ENCODE measurements at places on chromosomes 1 and 21. TPM values are rescaled to one million over a fixed set of nuclear protein-coding genes. Genes with fewer than 3 reads are reported as not detected.

Gene LRRIQ3
- total RNA-seq: 1.9 TPM

Gene TNFRSF1B
- 116 TPM for total RNA-seq

Gene OR2L13
- total RNA-seq: not detected

Gene FOXO6
- total RNA-seq: not detected

Gene C1orf226
- 0.16 TPM for total RNA-seq

Gene RSPO1
- not detected for total RNA-seq

Gene HMGCS2
- not detected for total RNA-seq

Gene NIPAL3
- total RNA-seq: 38.1 TPM

Gene THEM5
- total RNA-seq: not detected

Gene KIF2C
- 119 TPM for total RNA-seq

Gene ICOSLG
- 2.4 TPM for total RNA-seq

- H3K27me3 ChIP-seq: peaks cover 15% of the 10 kb centered on the region
- no peak for DNase-seq
- H3K4me3 ChIP-seq: no peak overlapping the region
- no peaks in the 10 kb centered on the region for H3K36me3 ChIP-seq
Observed at GRCh38 chr1:162627662-162628296, 4.5 kb upstream of the DDR2 start.

DNA sequence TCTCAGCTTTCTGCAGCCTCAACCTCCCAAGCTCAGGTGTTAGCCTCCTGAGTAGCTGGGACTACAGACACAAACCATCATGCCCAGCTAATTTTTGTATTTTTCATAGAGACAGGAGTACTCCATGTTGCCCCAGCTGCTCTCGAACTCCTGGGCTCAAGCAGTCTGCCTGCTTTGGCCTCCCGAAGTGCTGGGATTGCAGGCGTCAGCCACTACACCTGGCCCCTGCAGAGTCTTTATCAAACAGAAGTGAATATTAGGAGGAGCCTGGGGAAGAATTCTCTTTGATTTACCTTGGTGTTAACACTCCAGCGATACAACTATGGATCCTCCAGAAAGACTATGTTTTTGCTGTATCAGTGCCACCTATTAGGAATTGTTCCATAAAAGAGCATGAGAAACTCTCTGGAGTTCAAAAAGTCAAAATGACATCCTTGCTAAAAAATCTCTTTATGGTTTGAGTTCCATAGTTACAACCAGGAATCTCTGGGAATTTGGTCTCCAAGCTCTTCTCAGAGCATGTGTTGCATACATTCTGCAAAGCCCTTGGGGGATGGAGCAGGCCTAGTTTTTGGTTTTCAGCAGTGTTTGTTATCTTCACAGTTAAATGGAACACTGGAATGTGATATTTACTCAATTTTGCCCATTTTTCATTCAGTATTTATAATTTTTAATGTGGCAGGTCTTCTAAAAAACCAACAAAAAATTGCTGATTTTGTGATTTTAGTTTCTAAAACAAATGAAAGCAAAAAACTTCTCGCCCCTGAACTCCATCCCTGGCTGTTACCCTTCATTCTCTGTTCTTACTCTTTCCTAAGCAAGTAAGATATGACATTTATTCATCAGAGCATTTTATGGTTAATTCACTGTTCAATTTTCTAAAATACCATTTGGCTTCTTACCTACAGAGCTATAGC lies 77.3 kb downstream of the OLFML2B start:
- no peaks in the 10 kb centered on the region for H3K27me3 ChIP-seq
- DNase-seq: no peak
- no peak overlapping the region for H3K4me3 ChIP-seq
- no peaks in the 10 kb centered on the region for H3K4me1 ChIP-seq

- no peak for DNase-seq
- H3K4me3 ChIP-seq: no peak overlapping the region
- H3K36me3 ChIP-seq: no peaks in the 10 kb centered on the region
- H3K4me1 ChIP-seq: no peaks in the 10 kb centered on the region
Observed at GRCh38 chr1:74650561-74650960, 23.0 kb downstream of the ERICH3 start.

- H3K27ac ChIP-seq: no peak overlapping the region
- DNase-seq: peak; percentile 65
- H3K4me3 ChIP-seq: no peak overlapping the region
Observed at GRCh38 chr1:111399792-111400610, 27.5 kb downstream of the OVGP1 start.

DNA sequence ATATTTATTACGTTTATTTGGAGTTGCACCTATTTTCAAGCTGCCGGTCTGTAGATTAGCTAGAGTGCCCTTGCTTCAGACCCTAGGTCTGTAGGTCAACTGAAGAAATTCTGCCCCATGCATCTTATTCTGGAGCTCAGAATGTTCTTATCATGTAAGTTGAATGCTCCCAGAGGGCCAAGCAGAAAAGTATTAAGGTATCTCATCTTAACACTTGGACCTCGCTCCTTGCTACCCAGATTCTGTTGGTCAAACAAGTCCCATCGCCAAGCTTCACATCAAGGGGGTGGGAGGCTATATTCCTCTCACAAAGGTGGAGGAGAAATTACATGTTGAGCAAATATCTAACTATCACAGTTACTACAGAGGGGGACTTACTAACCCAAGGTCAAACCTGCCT lies 187.7 kb downstream of the C1orf94 start:
- no peaks in the 10 kb centered on the region for H3K4me1 ChIP-seq
- no peak overlapping the region for H3K4me3 ChIP-seq
- H3K27ac ChIP-seq: no peak overlapping the region
- DNase-seq: no peak

DNA sequence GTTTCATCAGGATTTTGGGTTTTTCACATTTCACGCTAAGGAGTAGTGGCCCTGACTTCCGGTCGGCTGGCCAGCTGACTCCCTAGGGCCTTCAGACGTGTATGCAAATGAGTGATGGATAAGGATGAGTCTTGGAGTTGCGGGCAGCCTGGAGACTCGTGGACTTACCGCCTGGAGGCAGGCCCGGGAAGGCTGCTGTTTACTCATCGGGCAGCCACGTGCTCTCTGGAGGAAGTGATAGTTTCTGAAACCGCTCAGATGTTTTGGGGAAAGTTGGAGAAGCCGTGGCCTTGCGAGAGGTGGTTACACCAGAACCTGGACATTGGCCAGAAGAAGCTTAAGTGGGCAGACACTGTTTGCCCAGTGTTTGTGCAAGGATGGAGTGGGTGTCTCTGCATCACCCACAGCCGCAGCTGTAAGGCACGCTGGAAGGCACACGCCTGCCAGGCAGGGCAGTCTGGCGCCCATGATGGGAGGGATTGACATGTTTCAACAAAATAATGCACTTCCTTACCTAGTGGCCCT lies 23.1 kb upstream of the TNFRSF1B start:
- H3K27me3 ChIP-seq: no peaks in the 10 kb centered on the region
- H3K27ac ChIP-seq: peak overlapping the region; percentile 48
- H3K4me1 ChIP-seq: peaks cover 41% of the 10 kb centered on the region
- DNase-seq: peak; percentile 51

DNA sequence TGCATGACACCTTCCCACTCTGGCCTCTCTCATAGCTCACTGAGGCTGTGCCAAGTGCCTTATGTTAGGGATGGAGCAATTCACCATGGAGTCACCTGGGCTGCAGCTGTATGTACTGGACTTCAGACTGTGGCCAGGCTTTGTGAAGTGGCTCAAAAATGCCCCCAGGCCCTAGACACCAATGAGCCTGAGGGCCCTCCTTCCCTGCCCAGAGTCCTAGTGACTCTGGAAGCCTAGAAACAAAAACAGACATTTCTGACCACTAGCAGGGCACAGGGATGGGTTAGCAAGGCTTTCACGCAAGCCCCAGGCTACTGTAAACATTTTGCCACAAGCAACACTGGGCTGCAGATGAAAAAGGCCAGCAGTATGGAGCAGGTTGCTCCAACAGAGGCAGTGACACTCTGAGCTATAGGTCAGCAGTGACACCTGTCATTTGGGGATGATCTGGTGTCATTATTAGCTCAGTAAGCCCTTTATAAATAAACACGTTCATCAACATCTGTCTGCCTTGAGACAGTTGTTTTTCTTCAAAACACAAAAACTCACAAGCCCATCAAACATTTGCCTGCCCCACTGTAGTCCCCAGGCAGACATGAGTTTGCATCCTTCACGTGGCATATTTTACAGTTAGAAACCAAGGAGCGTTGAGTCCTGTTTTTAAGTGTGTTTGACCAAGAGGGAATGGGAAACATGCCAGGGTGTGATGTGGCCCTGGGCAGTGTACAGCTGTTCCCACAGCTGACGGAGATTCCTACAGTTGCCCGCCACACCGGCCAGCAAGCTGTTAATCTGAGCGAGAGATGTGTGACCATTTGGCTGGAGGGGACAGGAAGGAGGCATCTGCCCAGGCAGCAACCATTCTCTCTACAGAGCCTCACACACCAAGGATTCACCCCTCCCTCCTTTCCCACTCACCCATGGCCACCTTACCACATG lies 66.8 kb downstream of the KCNN3 start:
- no peak overlapping the region for H3K4me3 ChIP-seq
- no peaks in the 10 kb centered on the region for H3K4me1 ChIP-seq
- no peak for DNase-seq
- H3K27ac ChIP-seq: no peak overlapping the region
- peaks cover 16% of the 10 kb centered on the region for H3K27me3 ChIP-seq

Measured in activated CD4-positive, alpha-beta T cell treated with anti-CD3 and anti-CD28 coated beads for 36 hours (primary cell).